Activated T-cell treated with anti-CD3 and anti-CD28 coated beads, Interleukin-2, amount 50 U/mL, for 48 hours (primary cell): ENCODE measurements at places on chromosomes 5 and 9.

GRCh38 chr9:126615791-126616447 lies 2.2 kb downstream of the LMX1B start:
- DNase-seq, result no peak

DNA sequence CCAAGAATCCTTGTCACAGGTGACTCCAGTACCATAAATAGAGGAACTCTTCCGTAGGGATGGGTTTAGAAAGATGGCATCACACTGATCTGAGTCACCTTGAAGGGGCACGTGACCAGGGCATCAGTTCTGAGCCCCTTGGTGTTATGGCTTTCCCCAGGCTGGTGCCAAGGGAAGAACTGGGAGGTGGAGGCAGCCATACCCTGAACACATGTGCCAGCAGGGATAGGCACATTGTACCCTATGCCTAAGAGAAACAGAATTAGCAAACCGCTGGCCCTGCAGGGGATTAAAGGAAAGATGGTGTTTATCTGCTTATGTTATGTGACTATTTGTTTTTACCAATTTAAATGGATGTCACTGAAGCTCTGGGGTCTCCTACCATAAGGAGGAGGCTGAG lies 196.2 kb downstream of the RGS3 start:
- DNase-seq, result no peak

- no peak for DNase-seq
Observed at GRCh38 chr5:86917117-86917579, 299.4 kb downstream of the COX7C start.

GRCh38 chr9:137694962-137695875 lies 76.4 kb downstream of the EHMT1 start:
- DNase-seq, result peak; percentile 47
